ENCODE measurements at places on chromosomes 1 and 21.

DNA sequence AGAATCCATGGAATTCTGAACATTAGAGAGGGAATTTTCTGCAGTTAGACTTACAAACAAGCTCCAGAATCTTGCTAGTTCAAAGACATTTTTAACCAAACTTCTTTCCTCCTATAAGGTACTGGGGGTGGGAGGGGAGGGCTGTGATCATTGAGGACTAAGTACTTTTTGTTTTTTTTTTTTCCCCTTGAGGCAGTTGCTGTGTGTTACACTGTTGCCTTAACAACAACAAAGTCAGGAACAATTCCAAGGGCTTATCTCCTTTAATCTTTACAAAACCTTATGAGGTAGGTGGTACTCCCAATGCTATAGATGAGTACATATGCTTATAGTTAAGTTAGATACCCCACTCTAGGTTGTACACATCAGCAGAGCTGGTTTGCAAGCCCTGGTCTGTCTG is 62.9 kb downstream of the PPP1R12B start:
- no peak for DNase-seq

GRCh38 chr1:225441314-225442122 is 13.7 kb upstream of the LBR start:
- DNase-seq = no peak

DNA sequence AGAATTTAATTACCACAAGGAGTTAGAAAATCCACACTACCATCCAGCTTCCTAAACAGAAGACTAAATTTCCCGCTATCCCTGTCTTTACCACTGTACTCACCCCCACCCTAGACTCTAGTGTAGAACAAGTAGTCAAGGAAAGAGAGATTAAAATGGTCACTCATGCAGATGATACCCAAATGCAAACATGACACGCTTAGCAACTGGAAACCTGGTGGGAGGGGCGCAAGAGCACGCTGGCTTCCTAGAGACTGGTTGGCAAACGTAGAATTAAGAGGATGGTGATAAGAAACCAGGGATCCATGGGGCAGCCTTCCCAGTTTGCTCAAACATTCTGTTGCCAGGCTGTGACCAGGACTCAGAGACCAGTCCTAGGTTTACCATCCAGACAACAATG is 9.9 kb upstream of the LDLRAD1 start:
- no peak for DNase-seq

DNA sequence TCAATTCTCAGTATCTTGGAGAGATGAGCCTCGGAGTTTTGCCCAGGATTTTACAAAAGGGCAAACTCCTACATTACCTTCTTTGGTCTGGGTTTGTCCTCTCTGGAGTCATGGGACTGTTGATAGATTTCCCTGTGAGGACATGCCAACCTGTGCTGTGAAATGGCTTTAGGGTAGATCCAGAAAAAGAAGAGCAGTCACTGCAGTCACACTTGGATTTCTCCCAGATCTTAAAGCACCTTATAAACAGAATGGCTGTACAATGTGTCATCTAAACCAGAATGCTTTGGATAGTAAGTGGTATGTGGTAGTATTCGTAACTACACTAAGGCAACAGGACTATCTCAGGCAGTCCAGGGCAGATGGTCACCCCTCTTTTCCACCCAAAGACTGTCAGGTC is 1.9 kb upstream of the CSRP1 start:
- no peak for DNase-seq

GRCh38 chr1:61253059-61253735 is 170.8 kb downstream of the NFIA start:
- DNase-seq = no peak

DNA sequence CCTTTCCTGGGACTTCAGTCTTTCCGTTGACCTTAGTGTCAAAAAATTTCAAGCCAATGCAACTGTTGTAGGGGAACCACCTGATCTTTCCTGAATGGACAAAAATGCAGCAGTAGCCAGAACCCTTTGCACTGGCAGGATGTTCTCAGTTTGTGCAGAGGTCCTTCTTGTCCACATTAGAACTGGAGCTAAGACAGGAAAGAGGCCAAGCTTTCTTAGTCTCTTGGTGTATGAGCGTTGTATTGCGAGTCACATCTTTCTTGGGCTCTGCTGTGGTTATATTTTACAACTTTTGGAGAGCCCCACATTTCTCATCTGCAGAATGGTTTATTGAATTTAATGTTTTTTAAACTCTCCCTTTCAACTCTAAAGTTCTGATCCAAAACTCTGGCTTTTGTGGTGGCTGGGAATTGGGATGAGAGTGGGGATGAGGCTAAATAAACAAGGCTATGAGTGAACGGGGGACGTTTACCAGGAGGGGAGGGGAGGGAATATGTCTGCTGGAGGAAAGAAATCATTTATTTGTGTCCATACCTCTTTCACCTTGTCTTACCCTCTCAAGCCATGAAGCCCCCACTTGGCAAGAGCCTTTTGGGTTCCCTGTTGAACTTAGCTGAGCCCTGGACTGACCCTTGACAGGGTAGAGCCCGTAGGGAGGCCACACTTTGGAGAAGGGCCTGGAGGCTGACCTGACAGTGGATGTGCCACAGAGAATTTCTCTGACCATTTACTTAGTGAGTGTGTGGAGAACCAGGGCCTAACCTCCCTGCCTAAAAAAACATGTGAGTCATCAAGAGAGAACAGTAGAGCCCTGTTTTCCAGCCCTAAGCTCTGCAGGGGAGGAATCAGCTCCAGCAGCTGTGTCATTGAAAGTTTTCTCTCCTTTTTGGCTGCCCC is 586 bp downstream of the CHI3L2 start:
- DNase-seq = no peak

- DNase-seq = no peak
Observed at GRCh38 chr1:21372383-21372782, 67.6 kb upstream of the NBPF3 start.

- peak; percentile 79 for DNase-seq
Observed at GRCh38 chr1:154970631-154971340, at the start of gene SHC1. Gene SHC1, minus strand, starts transcription at chr1:154970747. Its CDS starts 221 bp downstream, at chr1:154970526.

DNA sequence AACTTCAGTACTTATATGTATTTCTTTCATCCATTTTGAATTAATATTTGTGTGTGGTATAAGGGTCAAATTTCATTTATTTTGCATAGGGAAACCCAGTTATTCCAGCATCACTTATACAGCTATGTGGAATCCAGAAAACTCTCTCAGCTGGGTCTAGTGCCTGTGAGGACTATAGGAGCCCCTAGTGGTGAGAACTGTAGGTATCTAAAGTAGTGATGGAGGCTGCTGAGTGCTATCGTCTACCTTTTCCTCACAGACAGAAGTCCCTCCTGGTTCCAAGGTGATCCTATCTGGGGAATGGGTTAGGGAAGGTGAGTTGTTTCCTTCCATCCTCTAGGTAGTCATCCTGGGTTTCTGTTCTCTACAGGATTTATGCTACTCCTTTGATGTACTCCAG is 352.0 kb upstream of the C1orf87 start:
- DNase-seq = no peak

GRCh38 chr1:170664093-170664827 is at the start of gene PRRX1:
Gene PRRX1, plus strand, starts transcription at chr1:170664131. Its CDS starts 88 bp downstream, at chr1:170664219.
- DNase-seq = no peak

- DNase-seq = no peak
Observed at GRCh38 chr21:42557420-42557819, 43.8 kb downstream of the SLC37A1 start.

DNA sequence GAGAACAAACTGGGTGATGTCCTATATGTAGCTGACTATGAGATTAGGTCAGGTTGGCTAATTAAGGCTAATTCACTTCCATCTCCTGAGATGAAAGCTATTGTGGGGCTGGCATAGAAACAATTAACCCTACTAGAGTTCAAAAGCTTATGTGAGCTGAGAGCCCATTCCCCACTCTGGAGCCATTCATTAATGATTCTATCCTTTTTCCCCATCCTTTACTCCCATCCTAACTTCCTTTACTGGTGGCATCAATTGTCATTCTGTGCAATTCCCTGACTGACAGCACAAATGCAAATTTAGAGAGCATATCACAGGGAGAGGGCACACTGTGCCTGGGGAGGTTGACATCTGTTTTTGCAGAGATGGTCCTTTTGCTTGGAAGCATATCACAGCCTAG is 103.9 kb downstream of the URB2 start:
- DNase-seq = no peak

- no peak for DNase-seq
Observed at GRCh38 chr1:156090840-156091188, 8.5 kb upstream of the MEX3A start.

- no peak for DNase-seq
Observed at GRCh38 chr21:23639721-23640120, 1967.6 kb downstream of the MRPL39 start.

DNA sequence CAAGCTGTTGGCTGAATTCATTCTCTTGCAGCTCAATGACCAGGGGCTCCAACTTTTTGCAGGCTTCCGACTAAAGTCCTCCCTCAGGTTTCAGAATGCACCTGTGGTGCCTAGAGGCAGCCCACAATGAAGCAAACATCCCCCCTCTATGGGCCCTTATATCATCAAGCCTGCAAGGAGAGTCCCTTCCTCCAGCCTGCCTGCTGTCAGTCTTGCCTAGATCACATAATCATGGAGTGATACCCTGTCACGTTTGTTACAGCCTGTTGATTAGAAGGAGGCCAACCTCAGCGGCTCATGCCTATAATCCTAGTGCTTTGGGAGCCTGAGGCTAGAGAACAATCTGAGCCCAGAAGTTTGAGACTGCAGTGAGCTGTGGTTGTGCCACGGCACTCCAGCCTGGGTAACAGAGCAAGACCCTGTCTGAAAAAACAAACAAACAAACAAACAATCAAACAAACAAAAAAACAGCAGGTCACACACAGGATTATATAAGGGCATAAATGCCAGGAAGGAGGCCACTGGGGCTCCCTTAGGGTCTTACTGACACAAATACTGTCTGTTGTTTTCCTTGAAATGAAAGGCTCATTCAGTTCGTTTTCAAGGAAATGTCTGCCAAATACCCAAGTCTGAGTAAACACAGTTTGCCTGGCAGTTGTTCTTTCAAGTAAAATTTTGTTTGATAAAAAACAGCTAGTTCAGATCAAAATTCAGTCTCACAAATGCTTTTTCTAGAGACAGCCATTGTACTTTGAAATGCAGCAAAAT is 4.7 kb upstream of the SPRR3 start:
- no peak for DNase-seq

GRCh38 chr1:10761503-10762152 is 34.8 kb downstream of the CASZ1 start:
- no peak for DNase-seq

- no peak for DNase-seq
Observed at GRCh38 chr1:63005812-63006211, 221.9 kb downstream of the ATG4C start.

DNA sequence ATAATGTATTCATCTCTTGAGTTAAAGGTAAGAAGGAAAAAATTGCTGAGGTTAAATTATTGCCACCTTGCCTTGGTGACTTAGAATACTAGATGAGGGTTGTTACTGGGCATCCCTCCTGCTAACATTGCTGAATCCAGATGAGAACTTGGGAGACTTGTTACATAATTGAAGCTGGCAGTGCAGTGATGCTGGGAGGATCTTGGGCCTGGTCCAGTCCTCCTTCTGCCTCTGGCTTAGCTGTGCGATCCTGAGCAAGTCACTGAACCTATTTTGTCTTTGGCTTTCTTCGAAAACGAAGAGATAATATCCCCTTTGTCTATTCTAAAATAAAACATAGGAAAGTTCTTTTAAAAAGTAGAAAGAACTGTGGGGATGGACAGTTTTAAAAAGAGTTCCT is 244.9 kb upstream of the NRIP1 start:
- no peak for DNase-seq

GRCh38 chr1:240820816-240821215 is 208.9 kb upstream of the GREM2 start:
- DNase-seq = no peak

DNA sequence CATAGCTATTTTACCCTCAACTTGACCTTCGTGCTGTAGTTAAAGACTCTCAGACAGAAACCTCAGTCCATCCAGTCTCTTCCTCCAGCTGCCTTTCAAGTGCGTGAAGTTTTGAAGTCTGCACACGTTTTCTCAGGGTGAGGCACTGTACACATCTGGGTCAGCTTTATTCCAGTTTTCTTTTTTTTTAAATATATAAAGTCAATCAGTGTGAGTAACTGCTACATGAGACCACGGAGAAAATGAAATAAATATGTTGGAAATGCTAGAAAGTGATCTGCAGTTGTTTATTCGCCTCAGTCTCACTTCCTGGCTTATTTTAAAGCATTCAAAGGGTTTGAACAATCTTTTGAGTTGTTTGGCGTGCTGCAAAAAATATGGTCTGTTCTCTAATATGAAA is 135.7 kb downstream of the ROR1 start:
- DNase-seq = no peak

- no peak for DNase-seq
Observed at GRCh38 chr1:31855038-31855845, 39.4 kb upstream of the SPOCD1 start.

DNA sequence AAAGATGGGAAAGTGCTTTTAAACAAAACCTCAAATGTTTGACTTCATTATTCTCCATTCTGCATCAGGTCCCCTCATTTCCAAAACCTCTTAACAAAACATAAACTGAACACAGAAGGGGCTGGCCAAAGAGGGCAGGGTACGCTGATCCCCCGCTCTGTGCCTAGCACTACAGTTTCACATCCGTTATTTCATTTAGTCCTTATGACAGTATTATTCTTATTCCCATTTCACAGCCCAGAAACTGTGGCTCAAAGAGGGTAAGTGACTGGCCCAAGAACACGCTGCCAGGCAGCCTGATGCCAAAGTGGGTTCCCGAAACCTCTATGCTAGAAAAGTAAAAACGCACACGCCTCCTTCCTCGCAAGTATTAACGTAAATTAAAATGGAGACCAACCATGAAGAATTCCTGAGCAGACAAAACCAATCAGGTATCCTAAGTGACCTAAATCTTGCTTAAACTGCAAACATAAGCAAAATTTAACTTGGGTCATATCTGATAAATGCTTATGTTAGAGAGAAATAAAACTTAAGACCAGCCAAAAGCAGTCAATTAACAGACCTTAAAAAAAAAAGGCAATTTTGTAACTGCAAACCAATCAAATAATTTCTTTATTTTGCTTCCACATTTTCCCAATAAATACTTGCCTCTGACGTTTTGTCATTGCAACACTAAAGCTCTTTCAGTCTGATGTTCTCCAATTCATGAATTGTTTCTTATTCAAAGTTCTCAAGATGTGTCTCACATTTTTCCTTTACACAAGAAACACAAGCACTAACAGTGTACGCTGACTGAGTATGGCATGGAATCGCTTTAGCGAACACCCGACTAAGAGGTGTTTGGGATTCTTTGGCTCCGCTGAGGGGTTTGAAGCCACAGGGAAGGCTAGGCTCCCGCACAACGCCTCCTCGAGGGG is 653 bp downstream of the CASP9 start:
- DNase-seq = no peak

GRCh38 chr1:34441259-34442069 is 264.8 kb downstream of the C1orf94 start:
- no peak for DNase-seq

GRCh38 chr1:238752327-238752726 is 634.0 kb upstream of the CHRM3 start:
- no peak for DNase-seq

DNA sequence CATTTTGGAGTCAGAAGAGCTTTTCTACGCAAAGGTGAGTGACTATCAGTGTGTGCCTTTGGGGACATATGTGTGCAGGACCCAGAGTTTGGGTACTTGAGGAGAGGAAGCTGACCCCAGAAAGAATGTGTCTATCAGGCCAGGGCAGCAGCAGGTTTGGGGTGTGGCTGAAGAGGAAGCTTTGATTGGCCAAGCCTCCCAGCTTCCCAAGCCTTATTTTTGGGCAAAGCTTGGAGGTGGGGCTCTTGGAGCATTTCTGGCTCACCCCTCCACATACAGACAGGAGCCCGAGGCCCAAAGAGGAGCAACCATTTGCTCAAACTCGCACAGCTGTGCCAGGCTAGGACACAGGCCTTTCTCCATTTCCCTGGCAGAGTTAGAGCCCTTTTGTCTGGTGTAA is 4.7 kb downstream of the GPR3 start:
- no peak for DNase-seq

Measured in left renal pelvis (tissue), 4 donors.